ENCODE measurements at places on chromosomes 13 and 19. TPM values are rescaled to one million over a fixed set of nuclear protein-coding genes. Genes with fewer than 3 reads are reported as not detected.

- no peaks in the 10 kb centered on the region for H3K4me1 ChIP-seq
- no peak overlapping the region for H3K4me3 ChIP-seq
- H3K36me3 ChIP-seq: no peaks in the 10 kb centered on the region
- no peak for DNase-seq
These were observed 75.6 kb upstream of the KL start for GRCh38 chr13:32940601-32941000.

DNA sequence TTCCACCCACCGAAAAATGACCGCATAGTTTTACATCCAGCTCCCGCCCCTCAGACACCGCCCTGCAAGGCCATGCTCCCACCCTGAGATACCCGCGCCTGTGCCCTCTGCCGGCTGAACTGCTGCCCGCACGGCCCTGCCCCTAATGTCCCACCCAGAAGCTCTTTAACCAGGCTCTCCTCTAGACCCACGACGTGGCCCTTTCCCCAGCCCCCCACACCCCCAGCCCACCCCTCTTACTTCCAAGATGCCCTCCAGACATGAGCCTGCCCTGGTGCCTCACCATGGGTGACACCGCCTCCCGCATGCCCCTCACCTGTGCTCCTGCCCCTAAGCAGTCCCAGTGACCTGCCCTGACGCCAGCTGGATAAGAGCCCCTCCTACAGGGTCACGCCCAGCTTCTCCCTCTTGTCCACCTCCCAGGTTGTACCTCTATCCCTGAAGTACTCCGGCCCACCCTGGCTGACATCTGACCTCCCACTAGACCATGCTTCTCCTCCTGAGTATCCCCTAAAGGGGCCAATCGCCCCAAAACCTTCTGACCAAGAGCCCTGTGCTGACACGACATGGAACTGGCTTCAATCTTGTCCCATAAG, 51.2 kb downstream of the COLGALT1 start:
- peaks cover 9% of the 10 kb centered on the region for H3K4me1 ChIP-seq
- no peak overlapping the region for H3K27ac ChIP-seq
- H3K36me3 ChIP-seq: no peaks in the 10 kb centered on the region

GRCh38 chr19:1067341-1067957, 482 bp downstream of the ARHGAP45 start:
- DNase-seq: no peak
- peaks cover 17% of the 10 kb centered on the region for H3K4me1 ChIP-seq
- H3K36me3 ChIP-seq: peaks cover 7% of the 10 kb centered on the region
- H3K27ac ChIP-seq: peak overlapping the region; percentile 95
- H3K27me3 ChIP-seq: no peaks in the 10 kb centered on the region
- peak overlapping the region; percentile 98 for H3K4me3 ChIP-seq

DNA sequence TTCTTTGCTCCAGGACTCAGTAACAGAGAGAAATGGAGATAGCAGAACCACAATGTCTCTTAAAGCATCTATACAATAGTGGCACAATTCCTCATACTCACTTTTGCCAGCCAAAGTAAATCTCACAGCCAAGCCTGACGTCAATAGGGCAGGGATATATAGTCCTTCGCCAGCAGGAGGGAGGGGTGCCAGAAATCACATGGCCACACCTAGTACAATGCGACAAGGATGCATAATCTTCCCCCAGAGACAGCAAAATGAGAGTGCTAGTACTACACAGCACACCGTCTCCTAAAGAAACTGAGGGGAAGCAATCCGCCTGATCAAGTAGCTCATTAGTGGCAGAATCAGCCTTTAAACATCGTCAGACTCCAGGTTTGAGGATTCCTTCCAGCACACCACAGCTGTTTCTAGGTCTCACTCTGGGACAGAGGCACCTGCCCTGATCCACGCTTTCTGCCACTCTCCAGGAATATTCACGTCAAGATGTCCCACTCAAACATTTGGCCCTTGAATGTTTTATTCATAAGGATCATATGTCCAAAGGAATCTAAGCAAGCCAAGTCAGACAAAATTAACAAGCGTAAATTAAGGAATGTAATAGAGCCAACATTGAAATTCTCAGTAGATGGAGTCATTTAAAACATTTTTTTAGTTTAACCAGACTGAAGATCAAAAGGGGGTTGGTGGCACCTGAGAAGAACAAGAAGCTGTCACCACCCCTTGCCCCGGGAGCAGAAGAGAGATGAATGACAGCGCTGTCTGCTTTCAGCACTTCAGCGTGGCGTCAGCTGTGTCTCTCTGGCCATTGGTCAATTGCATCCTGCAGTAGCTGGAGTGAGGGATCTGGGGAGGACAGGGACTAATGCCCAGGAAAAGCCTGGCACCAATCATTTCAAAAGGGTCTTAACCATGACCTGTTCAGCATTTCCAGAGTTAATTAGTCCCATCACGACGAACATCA, 63.5 kb upstream of the SERP2 start:
- H3K36me3 ChIP-seq: no peaks in the 10 kb centered on the region
- H3K4me1 ChIP-seq: no peaks in the 10 kb centered on the region
- no peak overlapping the region for H3K4me3 ChIP-seq
- no peak for DNase-seq

- H3K27ac ChIP-seq: no peak overlapping the region
- H3K36me3 ChIP-seq: no peaks in the 10 kb centered on the region
- no peak for DNase-seq
- peaks cover 5% of the 10 kb centered on the region for H3K4me1 ChIP-seq
- no peak overlapping the region for H3K4me3 ChIP-seq
These were observed 2.2 kb downstream of the ZSCAN22 start for GRCh38 chr19:58328999-58329398.

DNA sequence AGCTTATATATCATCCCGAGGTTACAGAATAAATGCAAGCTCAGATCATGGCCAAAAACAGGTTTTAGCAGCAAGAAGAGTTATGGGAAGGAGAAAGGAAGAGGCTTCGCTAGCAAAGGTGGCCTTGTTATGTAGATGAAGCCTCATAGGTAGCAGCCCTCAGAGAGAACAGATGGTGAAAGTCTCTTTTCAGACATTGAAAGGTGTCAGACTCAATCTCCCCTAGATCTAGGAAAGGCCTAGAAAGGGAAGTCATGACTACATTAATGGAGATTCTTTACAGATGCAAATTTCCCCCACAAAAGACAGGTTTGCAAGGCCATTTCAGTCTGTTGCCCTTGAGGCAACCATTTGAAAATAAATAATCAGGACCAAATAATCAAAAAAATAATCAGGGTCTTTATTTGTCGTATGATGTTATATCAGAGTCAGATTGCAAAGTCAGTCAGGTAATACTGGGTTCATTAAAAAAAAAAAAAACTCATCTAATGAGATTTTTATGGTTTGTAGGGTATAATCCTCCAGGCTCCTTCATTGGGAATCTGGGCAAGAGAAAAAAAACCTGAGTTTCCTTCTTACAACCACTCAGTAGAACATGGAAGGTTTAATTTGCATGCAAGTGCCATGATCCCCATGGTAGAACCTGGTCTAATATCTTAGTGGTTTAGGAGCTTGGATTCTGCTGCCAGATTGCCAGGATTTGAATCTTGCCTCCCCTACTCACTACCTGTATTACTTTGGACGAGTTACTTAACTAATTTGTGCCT, 50.8 kb upstream of the HTR2A start:
- no peaks in the 10 kb centered on the region for H3K27me3 ChIP-seq
- H3K27ac ChIP-seq: no peak overlapping the region

GRCh38 chr13:108915095-108915633, 285.8 kb downstream of the MYO16 start:
- H3K4me3 ChIP-seq: peak overlapping the region; percentile 36
- H3K27ac ChIP-seq: peak overlapping the region; percentile 20
- no peaks in the 10 kb centered on the region for H3K36me3 ChIP-seq
- DNase-seq: no peak

DNA sequence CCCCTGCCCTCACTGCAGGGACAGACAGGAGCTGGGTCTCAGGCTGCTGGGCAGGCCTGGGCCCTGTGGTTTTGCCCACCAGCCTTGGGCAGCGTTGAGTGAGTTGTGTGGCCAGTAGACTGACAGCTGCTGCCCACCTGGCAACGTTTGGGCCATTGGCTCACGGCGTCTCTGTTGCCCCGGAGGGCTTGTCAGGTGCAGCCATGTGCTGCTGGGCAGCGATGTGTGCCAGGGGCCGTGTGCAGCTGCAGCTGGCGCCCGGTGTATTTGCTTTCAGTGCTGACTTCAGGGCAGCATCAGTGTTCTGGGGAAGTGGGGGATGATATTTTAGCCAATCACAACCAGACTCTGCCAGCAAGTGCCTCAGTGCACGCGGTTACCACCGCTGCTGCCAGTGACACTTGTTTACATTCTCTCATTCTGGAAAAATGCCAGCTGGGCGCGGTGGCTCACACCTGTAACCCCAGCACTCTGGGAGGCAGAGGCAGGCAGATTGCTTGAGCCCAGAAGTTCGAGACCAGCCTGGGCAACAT, 10.6 kb downstream of the FZR1 start:
- no peak overlapping the region for H3K27ac ChIP-seq
- H3K36me3 ChIP-seq: peaks cover 10% of the 10 kb centered on the region
- H3K27me3 ChIP-seq: no peaks in the 10 kb centered on the region
- peaks cover 4% of the 10 kb centered on the region for H3K4me1 ChIP-seq
- H3K4me3 ChIP-seq: no peak overlapping the region
- DNase-seq: peak; percentile 17

DNA sequence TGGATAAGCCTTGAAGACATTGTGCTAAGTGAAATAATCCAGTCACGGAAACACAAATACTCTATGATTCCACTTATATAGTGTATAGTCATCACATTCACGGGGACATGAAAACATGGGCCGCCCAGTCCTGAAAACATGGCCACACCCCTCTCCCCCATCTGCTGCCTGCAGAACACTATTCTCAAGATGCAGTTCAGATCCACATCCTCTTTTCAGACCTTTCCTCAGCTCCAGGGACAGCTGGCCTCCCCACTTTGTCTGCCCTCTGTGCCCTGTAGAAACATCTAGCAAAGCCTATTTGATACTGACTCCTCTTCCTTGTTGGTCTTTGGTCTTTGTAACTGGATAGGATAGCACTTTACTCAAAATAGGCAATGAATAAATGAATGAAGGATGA, 8.3 kb downstream of the RFX2 start:
- no peaks in the 10 kb centered on the region for H3K4me1 ChIP-seq
- H3K4me3 ChIP-seq: no peak overlapping the region
- H3K27me3 ChIP-seq: no peaks in the 10 kb centered on the region

- DNase-seq: no peak
- H3K27ac ChIP-seq: no peak overlapping the region
- H3K36me3 ChIP-seq: no peaks in the 10 kb centered on the region
These were observed 182.7 kb upstream of the TSC22D1 start for GRCh38 chr13:44758630-44759383.

DNA sequence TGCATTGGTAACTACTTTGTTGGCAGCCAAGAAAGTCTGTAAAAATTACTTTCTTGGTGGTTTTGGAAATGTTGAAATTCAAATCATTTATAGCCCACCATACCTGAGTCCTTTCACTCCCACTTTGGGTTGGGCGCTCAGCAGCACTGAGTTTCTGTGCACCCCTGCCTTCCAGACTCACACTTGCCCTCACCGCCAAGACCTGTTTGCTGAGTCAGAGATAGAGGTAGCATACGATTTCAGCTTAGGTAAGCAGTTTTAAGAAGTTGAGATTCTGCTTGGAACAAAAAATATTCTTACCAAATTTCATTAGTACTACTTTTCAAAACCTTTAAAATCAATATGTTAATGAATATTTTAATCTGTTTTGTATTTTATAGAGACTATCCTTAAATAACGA, 12.6 kb downstream of the MPHOSPH8 start:
- H3K4me3 ChIP-seq: no peak overlapping the region
- peaks cover 6% of the 10 kb centered on the region for H3K36me3 ChIP-seq
- H3K27me3 ChIP-seq: no peaks in the 10 kb centered on the region
- DNase-seq: no peak
- H3K27ac ChIP-seq: no peak overlapping the region
- H3K4me1 ChIP-seq: no peaks in the 10 kb centered on the region

DNA sequence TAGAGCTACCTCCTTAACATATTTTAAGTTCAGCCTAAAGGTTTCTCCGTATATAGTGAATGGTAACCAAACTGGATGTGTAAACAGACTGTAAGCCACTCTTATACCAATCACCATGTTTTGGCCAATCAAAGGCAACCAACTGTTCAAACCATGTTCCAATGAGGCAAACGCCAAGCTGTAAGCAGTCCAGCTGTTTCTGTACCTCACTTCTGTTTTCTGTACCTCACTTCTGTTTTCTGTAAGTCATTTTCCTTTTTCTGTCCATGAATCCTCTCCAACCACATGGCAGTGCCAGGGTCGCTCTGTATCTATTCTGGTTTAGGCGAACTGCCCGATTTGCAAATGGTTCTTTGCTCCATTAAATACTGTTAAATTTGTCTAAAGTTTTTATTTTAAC, 24.4 kb downstream of the COMMD6 start:
- H3K4me1 ChIP-seq: peaks cover 37% of the 10 kb centered on the region
- no peaks in the 10 kb centered on the region for H3K27me3 ChIP-seq
- no peak for DNase-seq

GRCh38 chr19:12806242-12807081, at the start of gene RNASEH2A:
Gene RNASEH2A (plus strand): TSS chr19:12806584. CDS start chr19:12806674, 90 bp downstream.
- H3K4me3 ChIP-seq: peak within 1 kb of the TSS; percentile 78
- H3K27ac ChIP-seq: peak within 1 kb of the TSS; percentile 74
- H3K27me3 ChIP-seq: no peaks in the 10 kb centered on the region
- peaks cover 1% of the 10 kb centered on the region for H3K36me3 ChIP-seq

- H3K4me3 ChIP-seq: no peak within 1 kb of the TSS
- DNase-seq: no peak
- H3K4me1 ChIP-seq: no peaks in the 10 kb centered on the region
These were observed at the start of gene PABPC3 for GRCh38 chr13:25095851-25096453. Gene PABPC3 (plus strand): TSS chr13:25096136. CDS start chr13:25096199, 63 bp downstream.

GRCh38 chr19:23527797-23528196, 132.5 kb upstream of the ZNF91 start:
- H3K27ac ChIP-seq: no peak overlapping the region
- H3K4me1 ChIP-seq: no peaks in the 10 kb centered on the region
- peak; percentile 27 for DNase-seq
- no peaks in the 10 kb centered on the region for H3K27me3 ChIP-seq

DNA sequence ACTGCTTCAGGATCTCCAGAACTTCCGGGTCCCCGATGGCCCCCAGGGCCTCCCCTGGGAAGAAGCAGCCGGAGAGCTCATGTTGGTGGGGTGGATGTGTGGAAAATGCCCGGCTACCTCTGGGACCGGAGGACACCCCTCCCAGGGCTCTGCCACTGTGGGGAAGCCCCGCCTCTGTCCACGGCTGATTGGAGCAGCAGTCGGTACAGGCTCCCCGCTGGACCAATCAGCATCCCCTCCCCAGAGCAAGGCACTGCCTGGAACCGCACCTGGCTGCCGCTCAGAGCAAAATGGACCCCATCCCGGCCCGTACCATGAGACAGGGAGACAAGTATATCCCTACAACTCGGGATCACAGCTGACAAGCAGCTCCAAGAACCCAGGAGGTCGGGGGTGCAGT, 6.4 kb downstream of the DOHH start:
- no peaks in the 10 kb centered on the region for H3K4me1 ChIP-seq
- no peak overlapping the region for H3K4me3 ChIP-seq
- no peak overlapping the region for H3K27ac ChIP-seq
- DNase-seq: no peak
- H3K27me3 ChIP-seq: no peaks in the 10 kb centered on the region

- H3K4me3 ChIP-seq: no peak overlapping the region
- peaks cover 17% of the 10 kb centered on the region for H3K4me1 ChIP-seq
- no peaks in the 10 kb centered on the region for H3K27me3 ChIP-seq
- no peak for DNase-seq
These were observed 19.1 kb downstream of the POP4 start for GRCh38 chr19:29625186-29625651.

- DNase-seq: no peak
- no peaks in the 10 kb centered on the region for H3K36me3 ChIP-seq
- no peak overlapping the region for H3K27ac ChIP-seq
- no peaks in the 10 kb centered on the region for H3K27me3 ChIP-seq
These were observed 91.1 kb downstream of the SPACA7 start for GRCh38 chr13:112467236-112467635.

The MTUS2 gene
- polyA plus RNA-seq: 0.05 TPM

The MCF2L gene
- polyA plus RNA-seq: not detected

The NOVA2 gene
- polyA plus RNA-seq: not detected

The KLK10 gene
- not detected for polyA plus RNA-seq
